ENCODE measurements at places on chromosomes 16 and 17.

- no peak for DNase-seq
Observed at GRCh38 chr16:830107-830870, 29.8 kb upstream of the GNG13 start.

GRCh38 chr17:42243493-42243982 lies 32.7 kb downstream of the STAT5B start:
- no peak for DNase-seq

GRCh38 chr17:21284319-21285163 lies at the start of gene MAP2K3:
Gene MAP2K3 (plus strand): TSS chr17:21284711. CDS start chr17:21284921, 210 bp downstream.
- peak; percentile 97 for DNase-seq

- peak; percentile 38 for DNase-seq
Observed at GRCh38 chr17:82370471-82371332, 863 bp upstream of the UTS2R start.

DNA sequence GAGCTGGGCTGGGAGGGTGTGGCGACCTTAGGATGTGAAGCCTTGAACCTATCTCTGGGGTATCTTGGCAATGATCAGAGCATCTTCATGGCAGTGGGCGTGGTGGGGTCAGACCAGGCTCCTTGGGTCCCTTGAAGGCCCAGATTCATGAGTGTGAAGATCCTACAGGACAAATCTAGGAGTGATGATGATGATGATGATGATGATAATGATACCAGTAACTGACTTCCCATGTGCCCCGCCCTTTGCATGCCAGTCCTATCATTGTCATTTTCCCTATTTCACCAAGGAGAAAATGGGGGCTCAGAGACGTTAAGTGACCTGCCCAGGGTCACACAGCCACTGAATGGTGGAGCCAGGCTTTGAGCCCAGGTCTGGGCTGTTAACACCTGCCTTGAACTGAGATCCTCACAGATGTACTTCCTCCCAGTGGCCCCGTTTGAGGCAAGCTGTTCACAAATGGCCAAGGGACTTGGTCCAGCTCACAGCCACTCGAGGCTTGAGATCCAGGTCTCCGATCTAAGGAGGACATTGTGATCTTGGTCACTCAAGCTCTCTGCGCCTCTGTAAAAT lies 13.4 kb downstream of the SLC12A3 start:
- no peak for DNase-seq

- DNase-seq: no peak
Observed at GRCh38 chr16:67822511-67822910, 15.8 kb downstream of the TSNAXIP1 start.

DNA sequence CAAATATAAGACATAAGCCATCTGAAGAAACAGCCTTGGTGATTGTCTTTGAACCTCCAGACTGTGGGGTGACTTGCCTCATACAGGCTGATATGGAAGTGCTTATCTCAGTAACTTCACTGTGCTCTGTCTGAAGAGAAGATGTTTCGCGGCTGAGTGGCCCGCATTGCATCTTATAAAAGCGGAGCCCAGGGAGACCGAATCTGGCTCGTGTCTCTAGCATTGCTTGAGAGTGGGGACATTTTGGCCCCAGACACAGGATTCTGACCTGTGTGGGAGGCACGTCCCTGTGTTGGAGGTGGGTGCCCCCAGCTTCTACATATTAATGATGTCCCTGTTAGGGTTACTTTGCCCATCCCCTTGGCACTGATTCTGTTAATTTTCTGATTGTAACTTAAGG lies 66.4 kb downstream of the METRNL start:
- DNase-seq: no peak

GRCh38 chr17:69581061-69581961 lies 166.8 kb downstream of the MAP2K6 start:
- no peak for DNase-seq

DNA sequence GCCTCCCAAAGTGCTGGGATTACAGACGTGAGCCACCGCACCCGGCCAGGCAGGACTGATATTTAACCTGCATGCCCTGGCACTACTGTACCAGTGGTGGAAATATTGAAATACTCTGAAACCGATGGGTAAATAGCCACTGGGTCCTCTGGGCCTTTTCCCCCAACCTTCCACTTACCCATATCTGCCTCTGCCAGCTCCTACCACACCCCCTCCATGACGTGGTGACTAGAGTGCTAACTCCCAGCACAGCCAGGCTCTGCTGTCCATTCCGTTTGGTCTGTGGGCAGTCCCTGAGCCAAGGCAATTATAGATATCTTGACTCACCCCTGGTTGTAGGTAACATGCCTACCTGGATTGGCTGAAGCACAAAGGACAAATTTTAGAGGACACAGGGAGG lies 187.8 kb downstream of the PRKCB start:
- no peak for DNase-seq

GRCh38 chr16:85888405-85889331 lies 10.3 kb upstream of the IRF8 start:
- DNase-seq: peak; percentile 24

- no peak for DNase-seq
Observed at GRCh38 chr17:65604070-65604469, 42.6 kb upstream of the AXIN2 start.

GRCh38 chr16:81527477-81528178 lies 83.0 kb downstream of the CMIP start:
- no peak for DNase-seq

GRCh38 chr17:38857271-38857670 lies 3.8 kb upstream of the RPL23 start:
- no peak for DNase-seq

DNA sequence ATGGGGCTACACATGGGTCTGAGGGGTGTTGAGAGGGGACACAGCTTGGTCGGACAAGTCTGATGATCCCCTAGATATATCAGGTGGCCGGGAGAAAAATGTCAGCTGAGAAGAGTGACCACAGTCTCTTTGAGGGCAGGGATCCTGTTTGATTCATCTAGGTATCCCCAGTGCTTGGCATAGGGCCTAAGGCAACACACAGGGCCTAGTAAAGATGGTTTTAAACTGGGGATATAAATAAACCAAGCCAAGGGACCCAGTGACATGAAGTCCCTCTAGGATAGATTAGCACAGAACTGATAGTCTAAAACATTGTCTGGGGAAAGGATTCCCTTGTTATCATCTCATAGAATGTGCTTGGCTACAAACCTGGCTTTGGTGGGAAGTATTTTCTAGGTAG lies 1.4 kb downstream of the ERCC4 start:
- no peak for DNase-seq

- peak; percentile 89 for DNase-seq
Observed at GRCh38 chr16:69565671-69566239, at the start of gene NFAT5. Gene NFAT5 (plus strand): TSS chr16:69565966. CDS start chr16:69566302, 336 bp downstream.

DNA sequence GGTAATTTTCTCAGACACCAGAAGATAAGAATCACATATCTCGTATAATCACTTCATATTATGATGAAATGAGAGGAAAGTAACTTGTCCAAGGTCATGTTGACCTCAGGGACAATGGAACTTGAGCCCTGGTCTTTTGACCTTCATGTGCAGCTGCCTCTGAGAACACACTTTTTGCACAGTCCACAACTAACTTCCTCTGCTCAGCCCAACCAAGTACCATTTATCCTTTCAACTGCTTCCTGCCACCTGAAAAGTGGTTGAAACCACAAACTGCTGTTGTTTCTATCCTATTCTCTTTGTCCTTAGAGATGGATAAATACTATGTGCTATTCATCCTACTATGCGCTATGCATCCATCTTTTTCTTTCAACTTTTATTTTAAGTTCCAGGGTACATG lies 2.3 kb upstream of the CCL1 start:
- no peak for DNase-seq

GRCh38 chr16:29820730-29821642 lies 724 bp downstream of the MVP start:
- no peak for DNase-seq

- no peak for DNase-seq
Observed at GRCh38 chr16:73610605-73611156, 562.8 kb upstream of the ZFHX3 start.

- DNase-seq: no peak
Observed at GRCh38 chr16:48507886-48508285, 102.1 kb downstream of the N4BP1 start.

GRCh38 chr17:79984877-79985276 lies 50.8 kb downstream of the TBC1D16 start:
- no peak for DNase-seq

DNA sequence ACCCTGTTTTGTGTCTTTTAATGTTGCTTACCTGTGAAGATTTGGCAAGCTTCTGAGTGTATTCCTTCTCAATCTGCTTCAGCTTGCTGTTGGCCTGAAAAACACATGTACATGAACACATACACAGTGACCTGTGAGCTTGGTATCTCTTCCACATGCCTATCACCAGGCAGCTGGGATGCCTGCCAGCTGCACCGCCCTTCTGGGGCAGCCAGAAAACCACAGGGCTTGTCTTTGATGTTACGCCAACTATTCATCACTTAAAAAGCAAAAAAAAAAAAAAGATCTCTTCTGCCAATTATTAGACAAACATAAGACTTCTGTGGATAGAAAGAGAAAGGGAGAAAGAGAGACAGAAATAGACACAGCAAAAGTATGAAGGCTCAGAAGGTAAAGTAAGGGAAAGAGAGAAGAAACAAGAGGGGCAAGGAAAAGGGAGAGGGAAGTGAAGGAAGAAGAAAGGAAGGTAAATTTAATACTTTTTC lies 189.2 kb upstream of the AXIN2 start:
- peak; percentile 39 for DNase-seq

GRCh38 chr16:89410794-89411309 lies 79.5 kb downstream of the ANKRD11 start:
- no peak for DNase-seq

- DNase-seq: no peak
Observed at GRCh38 chr16:85927371-85927770, 28.4 kb downstream of the IRF8 start.

DNA sequence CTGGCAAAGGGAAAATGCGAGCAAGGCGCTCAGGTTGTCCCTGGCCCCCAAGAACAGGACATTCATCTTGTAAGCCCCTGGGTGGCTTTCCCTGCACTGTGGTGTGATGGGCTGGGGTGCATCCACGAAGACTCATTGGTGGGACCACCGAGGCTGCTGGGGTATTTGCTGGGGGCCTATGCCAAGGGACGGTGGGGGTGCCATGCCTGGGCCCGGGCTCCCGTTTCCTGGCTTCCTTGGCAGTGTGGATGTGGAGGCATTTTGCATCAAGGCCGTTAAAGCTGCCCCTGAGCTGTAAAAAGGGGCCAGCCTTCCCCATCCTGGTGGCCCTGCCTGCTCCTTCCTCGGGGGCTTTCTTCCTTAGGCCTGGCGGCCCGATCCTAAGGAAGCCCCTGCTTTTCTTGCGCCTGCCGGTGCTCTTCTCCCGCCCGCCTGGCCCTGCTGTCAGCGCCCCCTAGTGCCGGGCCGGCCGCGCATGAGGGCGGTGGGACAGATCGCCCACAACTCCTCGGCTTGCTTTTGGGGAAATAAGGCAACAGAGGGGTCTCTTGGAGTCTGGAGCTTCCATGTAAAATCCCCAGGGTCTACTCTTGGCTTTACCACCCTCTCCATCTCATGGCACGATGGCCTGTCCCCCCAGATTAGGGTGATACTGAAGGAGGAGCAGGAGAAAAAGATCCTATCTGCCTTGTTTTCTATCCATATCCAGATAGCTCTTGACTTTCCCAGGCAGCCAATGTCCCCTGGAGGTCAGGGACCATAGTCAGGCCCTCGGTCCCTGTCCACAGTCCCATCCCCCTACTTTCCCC lies 9.8 kb upstream of the TBX2 start:
- no peak for DNase-seq

DNA sequence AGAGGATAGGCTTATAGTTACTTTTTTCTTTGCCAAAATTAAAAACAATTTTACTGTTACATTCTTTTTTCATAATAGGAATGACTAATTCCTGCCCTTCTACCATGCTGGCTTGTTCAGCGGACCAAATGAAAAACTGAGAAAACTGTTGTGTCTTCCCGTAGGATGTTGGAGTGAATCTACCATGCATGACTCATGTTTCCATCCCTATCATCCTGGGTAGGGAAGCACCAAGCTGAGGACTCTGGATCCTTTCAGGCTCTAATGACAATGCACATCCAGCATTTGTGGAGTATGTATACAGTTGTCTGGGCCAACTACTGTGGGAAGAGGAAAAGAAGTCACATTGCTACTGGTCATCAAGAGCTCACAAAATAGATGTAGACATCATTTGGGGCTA lies 41.1 kb upstream of the DHX8 start:
- no peak for DNase-seq

- DNase-seq: no peak
Observed at GRCh38 chr16:9900576-9900975, 281.7 kb downstream of the GRIN2A start.

DNA sequence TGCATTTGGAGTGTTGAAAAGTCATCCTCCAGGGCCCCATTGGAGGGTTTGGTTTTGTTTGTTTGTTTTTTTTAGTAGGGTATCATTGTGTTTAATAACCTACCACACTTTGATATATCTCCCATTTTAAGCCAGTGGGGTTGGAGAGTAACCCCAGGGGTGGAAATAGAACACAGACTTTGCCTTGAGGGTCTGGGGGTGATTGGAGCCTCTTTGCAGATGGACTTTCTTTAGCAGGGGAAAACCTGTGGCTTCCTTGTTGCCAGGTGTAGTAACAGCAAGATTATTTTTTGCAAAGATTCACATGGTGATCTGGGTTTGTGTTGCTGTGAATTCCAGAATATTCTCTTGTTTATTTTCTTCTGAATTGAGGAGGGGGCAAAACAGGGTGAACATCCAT lies 1.5 kb downstream of the ABCC1 start:
- no peak for DNase-seq

- no peak for DNase-seq
Observed at GRCh38 chr17:82231312-82231561, 2.4 kb downstream of the SLC16A3 start.

DNA sequence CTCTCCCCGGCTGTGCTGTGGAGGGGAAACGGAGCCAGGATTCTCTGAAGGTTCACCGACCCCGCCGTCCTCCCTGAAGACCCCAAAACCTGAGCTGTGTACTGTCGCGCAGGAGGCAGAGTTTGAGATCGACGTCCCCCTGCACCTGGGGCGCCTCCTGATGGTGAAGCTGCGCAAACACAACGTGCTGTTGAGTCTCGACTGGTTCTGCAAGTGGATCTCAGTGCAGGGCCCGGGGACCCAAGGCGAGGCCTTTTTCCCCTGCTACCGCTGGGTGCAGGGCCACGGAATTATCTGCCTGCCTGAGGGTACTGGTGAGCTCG lies 62.6 kb upstream of the TEKT1 start:
- no peak for DNase-seq

DNA sequence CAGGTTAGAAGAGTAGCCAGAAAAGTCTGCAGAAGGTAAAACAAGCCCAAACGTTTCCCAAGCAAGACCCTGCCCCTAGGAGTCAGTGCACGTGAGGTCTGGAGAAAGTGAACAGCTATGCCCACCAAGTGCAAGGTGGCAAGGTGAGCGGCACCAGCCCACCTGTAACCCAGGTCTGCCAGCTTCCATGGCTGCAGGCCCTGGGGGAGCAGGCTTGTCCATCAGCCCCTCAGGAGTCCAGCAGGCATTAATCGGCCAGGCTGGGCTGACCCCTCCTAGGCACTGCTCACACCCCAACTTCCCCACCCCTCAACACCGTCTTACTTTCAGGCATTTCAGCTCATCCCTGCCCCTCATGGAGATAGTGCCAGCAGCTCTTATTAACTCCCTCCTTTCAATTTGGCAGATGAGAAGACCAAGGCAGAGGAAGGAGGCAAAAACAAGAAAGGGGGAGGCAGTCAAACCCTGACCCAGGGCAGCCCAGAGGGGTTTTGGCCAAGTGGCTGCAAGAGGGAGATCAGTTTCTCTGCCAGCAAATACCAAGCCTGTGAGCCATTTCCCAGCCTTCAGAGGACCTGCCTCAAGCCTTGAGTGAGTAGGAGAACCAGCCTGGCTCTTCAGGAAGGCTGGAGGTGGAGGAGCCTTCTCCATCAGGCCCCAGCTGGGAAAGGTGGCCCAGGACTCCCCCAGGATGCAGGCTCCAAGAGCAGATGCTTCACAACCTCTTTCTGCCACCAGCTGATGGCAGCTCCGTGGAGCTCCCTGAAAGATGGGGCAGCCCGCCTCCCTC lies 14.7 kb downstream of the BEAN1 start:
- DNase-seq: no peak
